NCI-H1694 treated with DMSO at 0.1 percent for 48 hours (cell line): ENCODE measurements at places on chromosomes 4 and X.

GRCh38 chr4:30929649-30930048 lies 209.5 kb downstream of the PCDH7 start:
- DNase-seq = no peak

DNA sequence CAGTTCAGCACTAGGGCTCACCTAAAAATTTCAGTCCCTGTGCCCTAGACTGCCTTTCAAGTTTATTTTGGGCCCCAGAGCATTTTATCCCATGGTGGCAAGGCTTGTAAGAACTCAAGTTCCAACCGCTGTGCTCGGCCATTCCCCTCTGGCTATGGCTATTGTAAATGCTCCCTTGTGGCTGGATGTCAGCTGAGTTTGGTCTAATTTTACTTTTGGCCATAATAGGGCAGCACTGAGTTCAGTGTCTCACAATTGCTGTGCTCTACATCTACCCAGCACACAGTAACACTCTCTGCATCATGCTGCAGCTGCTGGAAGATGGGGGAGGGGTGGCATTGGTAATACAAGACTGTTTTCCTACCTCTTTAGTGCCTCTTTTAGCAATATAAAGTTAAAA lies 210.8 kb upstream of the IRS4 start:
- DNase-seq = no peak

- DNase-seq = no peak
Observed at GRCh38 chr4:104848597-104849225, 298.0 kb upstream of the TET2 start.

GRCh38 chr4:100694467-100694866 lies 176.6 kb upstream of the EMCN start:
- no peak for DNase-seq

DNA sequence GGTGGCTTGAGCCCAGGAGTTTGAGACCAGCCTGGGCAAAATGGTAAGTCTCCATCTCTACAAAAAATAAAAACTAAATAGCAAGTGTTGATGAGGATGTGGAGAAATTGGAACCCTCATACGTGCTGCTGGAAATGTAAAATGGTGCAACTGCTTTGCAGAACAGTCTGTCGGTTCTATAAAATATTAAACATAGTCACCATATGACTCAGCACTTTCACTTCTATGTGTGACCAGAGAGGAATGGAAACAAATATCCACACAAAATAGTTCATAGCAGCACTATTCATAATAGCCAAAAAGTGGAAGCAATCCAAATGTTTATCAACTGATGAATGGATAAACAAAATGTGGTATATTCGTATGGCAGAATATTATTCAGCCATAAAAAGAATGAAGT lies 60.8 kb upstream of the FMR1 start:
- no peak for DNase-seq

DNA sequence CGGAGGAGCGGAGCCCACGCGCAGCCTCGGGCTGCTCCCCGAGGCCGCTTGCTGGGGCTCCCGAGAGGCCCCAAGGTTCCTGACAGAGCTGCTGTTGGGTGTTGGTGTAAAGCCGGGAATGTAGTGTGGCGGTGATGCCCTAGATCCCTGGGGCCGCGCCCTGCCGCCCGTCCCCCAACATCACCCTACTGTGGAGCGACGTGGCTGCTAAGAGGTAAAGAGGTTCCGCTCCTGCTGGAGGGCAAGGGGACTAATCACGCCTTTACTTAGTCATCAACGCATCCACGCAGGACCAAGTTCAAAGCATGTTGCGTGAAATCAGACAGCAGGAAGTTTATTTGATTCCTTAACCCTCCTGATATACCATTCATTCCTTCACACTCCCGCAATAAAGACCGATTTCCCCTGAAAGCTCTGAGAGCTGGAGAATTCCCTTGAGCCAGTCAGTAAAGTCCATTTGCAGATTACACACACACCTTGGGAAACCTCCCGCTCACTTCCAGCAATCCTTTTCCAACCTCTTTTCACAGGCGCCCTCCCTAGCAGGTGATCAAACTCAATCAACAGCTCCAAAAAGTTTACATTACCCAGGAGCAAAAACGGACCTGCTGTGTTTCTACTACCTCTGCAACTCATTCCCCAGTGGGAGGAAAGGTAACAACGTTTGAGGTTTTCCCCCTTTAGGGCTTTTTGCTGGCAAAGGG lies 579 bp upstream of the GABRA2 start:
- no peak for DNase-seq

DNA sequence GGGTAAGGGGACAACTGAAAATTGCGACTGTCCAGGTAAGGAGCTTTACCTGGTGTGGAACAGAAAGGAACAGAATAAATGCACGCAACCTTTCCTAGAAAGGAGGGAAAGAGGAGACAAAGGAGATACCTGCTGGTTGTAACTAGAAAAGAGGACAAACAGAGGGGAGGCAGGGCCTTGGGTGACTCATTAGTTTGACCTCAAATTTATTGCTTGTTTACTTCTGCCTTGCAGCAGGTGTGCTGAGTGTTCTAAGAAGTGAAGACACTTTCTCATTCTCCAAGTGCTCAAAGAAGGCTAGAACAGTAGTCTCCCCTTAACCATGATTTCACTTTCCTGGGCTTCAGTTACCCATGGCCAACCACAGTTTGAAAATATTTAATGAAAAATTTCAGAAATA lies 123.1 kb upstream of the BOD1L1 start:
- DNase-seq = no peak

DNA sequence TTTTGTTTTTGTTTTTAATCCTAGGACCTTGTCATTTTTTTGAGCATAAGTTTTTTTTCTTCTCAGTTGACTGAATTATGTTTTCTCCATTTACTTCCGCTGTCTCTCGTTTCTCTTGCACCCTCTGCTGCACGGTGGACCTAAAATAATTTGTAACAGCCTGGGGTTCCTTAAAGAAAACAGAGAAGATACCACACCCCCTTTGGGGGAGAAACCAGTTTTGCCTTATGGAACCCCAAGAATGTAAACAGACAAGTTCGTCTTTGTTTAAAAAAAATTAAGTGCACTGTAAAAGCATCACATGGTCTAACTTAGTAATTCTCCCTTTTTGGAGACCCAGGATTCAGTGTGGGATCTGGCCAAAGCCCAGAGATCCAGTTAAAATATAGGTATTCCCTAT lies 32.8 kb upstream of the MAGEA4 start:
- no peak for DNase-seq

- DNase-seq = no peak
Observed at GRCh38 chr4:105807496-105807895, 87.8 kb upstream of the NPNT start.
